CD14-positive monocyte (primary cell): ENCODE measurements at places on chromosomes 5 and 9. TPM values are rescaled to one million over a fixed set of nuclear protein-coding genes. Genes with fewer than 3 reads are reported as not detected.

GRCh38 chr5:151238303-151238741 is 14.4 kb upstream of the CCDC69 start:
- no peaks in the 10 kb centered on the region for H3K36me3 ChIP-seq
- H3K4me1 ChIP-seq, result peaks cover 20% of the 10 kb centered on the region
- H3K27me3 ChIP-seq, result no peaks in the 10 kb centered on the region
- H3K27ac ChIP-seq, result no peak overlapping the region
- no peak for DNase-seq
- no peak overlapping the region for H3K4me3 ChIP-seq

DNA sequence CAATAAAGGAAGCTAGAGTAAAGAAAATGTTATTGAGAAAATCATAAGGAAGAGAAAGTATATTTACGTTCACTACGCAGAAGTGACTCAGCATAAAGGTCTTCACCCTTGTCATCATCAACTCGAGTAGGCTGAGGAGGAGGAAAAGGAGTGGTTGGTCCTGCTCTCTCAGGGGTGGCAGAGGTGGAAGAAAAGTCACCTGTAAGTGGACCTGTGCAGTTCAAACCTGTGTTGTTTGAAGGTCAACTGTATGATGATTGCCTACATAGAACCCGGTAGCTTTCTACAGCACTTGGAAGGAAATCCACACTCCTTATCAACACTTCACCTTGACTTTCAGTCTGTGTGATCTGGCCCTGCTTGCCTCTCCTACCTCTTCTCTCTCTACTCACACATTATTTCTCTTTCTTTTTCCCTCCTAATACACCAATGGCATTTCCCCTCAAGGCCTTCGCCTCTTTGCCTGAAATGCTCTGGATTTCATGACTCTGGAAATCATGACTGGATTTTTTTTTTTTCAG is 109.3 kb upstream of the CPEB4 start:
- H3K27me3 ChIP-seq, result no peaks in the 10 kb centered on the region
- no peaks in the 10 kb centered on the region for H3K36me3 ChIP-seq
- peaks cover 92% of the 10 kb centered on the region for H3K4me1 ChIP-seq
- peak overlapping the region; percentile 70 for H3K27ac ChIP-seq

- DNase-seq, result no peak
- no peak overlapping the region for H3K4me3 ChIP-seq
- H3K27ac ChIP-seq, result no peak overlapping the region
- H3K27me3 ChIP-seq, result no peaks in the 10 kb centered on the region
- H3K4me1 ChIP-seq, result no peaks in the 10 kb centered on the region
- no peaks in the 10 kb centered on the region for H3K36me3 ChIP-seq
These were observed 219.8 kb downstream of the FBXL7 start for GRCh38 chr5:15719784-15720183.

- H3K27ac ChIP-seq, result no peak overlapping the region
- DNase-seq, result no peak
- H3K27me3 ChIP-seq, result no peaks in the 10 kb centered on the region
- no peaks in the 10 kb centered on the region for H3K36me3 ChIP-seq
These were observed 17.0 kb downstream of the DMAC1 start for GRCh38 chr9:7782400-7783120.

DNA sequence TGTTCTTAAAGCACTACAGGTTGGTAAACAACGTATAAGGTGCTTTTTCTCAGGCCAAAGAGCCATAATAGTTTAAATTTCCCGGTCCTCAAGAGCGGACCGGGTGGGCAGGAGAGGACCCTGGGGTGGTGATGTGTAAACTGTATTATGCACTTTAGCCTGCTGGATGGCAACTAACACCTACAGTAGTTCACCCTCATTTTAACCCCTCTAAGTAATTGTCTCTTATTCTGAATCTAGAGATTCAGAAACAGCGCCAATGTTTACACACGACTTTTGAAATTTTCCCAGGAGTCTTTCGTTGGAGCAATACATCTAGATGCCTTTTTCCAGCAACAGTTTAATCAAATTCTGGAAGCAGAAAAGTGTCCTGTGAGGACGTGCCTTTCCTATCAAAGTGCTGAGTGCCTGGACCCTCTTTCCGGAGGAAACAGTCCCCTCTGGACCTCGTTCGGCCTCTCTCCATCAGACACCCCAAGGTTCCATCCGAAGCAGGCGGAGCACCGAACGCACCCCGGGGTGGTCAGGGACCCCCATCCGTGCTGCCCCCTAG is 676 bp upstream of the OCLN start:
- H3K27ac ChIP-seq, result no peak overlapping the region
- peaks cover 14% of the 10 kb centered on the region for H3K27me3 ChIP-seq
- H3K4me1 ChIP-seq, result peaks cover 18% of the 10 kb centered on the region
- no peaks in the 10 kb centered on the region for H3K36me3 ChIP-seq
- no peak overlapping the region for H3K4me3 ChIP-seq
- DNase-seq, result no peak

- no peaks in the 10 kb centered on the region for H3K36me3 ChIP-seq
- H3K27ac ChIP-seq, result no peak overlapping the region
- DNase-seq, result no peak
- no peaks in the 10 kb centered on the region for H3K4me1 ChIP-seq
- H3K27me3 ChIP-seq, result no peaks in the 10 kb centered on the region
- no peak overlapping the region for H3K4me3 ChIP-seq
These were observed 651.7 kb upstream of the WWC1 start for GRCh38 chr5:167639766-167640165.

The PTGES2 gene
- polyA plus RNA-seq, result 42.0 TPM
